ENCODE measurements at places on chromosomes 1 and 21. TPM values are rescaled to one million over a fixed set of nuclear protein-coding genes. Genes with fewer than 3 reads are reported as not detected.

DNA sequence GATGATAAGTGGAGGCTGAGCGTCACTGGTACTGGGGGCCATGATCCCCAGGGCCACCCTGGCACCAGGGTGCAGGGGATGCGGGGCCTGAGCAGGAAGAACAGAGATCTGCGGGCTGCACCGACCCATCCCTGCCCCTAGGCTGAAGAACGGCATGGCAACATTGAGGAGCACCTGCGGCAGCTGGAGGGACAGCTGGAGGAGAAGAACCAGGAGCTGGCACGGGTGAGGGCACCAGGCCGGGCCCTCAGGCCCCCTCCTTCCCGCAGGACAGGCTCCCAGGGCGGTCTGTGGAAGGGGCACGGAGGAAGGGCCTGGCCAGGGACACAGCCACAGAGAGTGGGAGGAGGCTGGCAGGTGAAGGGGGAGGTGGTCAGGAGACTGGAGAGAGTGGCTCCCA, 21.8 kb downstream of the PPFIA4 start:
- DNase-seq: no peak
- H3K36me3 ChIP-seq: no peaks in the 10 kb centered on the region
- no peak overlapping the region for H3K27ac ChIP-seq
- H3K4me1 ChIP-seq: no peaks in the 10 kb centered on the region
- H3K27me3 ChIP-seq: no peaks in the 10 kb centered on the region

- no peak overlapping the region for H3K4me3 ChIP-seq
- H3K27ac ChIP-seq: no peak overlapping the region
- H3K27me3 ChIP-seq: no peaks in the 10 kb centered on the region
- H3K4me1 ChIP-seq: peaks cover 6% of the 10 kb centered on the region
- DNase-seq: no peak
- no peaks in the 10 kb centered on the region for H3K36me3 ChIP-seq
These were observed 2.7 kb upstream of the CD58 start for GRCh38 chr1:116573431-116574095.

- no peaks in the 10 kb centered on the region for H3K36me3 ChIP-seq
- no peak overlapping the region for H3K4me3 ChIP-seq
- H3K27me3 ChIP-seq: peaks cover 4% of the 10 kb centered on the region
- H3K27ac ChIP-seq: no peak overlapping the region
These were observed 263.1 kb downstream of the GRIK3 start for GRCh38 chr1:36771240-36771639.

The OR2T35 gene
- not detected for total RNA-seq

GRCh38 chr1:213291526-213291925, 240.5 kb downstream of the RPS6KC1 start:
- H3K27ac ChIP-seq: no peak overlapping the region
- H3K4me3 ChIP-seq: no peak overlapping the region
- no peaks in the 10 kb centered on the region for H3K36me3 ChIP-seq
- no peak for DNase-seq
- no peaks in the 10 kb centered on the region for H3K4me1 ChIP-seq

The FALEC gene
- not detected for total RNA-seq

DNA sequence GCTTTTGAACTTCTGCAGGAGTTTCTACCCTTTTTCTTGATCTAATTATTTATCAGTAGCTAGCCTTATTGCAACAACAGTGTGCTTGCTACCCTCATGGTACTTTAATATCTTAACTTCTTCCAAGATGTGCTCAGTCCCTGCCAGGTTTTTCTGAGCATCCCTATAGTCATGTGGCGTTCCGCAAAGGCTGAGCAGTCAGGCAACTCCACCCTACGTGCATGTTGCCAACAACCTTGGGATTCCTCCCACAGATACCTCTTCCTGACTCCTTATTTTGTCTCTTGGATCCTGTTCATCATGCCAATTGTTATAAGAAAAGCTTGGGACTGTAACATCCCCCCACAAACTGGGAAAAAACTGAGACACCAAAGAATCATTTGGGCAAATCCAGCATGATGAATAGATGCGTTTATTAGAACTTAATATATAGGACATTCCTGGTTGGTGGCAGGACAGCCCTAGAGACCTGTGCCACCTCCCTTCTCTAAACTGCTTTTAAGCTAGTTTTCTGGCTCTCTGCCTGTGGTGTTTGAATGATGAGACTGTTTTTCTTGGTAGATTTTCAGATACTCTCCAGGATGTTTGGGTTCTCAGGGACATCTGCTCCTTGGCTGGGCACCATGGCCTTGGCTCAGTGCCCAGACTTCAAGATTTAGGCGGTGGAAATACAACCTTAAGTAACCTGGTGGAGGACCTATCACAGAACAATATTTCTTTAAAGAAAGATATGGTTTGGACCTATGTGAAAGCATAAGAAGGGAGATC, 27.1 kb upstream of the KCTD3 start:
- H3K27me3 ChIP-seq: no peaks in the 10 kb centered on the region
- peaks cover 5% of the 10 kb centered on the region for H3K4me1 ChIP-seq
- no peaks in the 10 kb centered on the region for H3K36me3 ChIP-seq
- H3K4me3 ChIP-seq: no peak overlapping the region
- peak; percentile 77 for DNase-seq
- H3K27ac ChIP-seq: no peak overlapping the region

DNA sequence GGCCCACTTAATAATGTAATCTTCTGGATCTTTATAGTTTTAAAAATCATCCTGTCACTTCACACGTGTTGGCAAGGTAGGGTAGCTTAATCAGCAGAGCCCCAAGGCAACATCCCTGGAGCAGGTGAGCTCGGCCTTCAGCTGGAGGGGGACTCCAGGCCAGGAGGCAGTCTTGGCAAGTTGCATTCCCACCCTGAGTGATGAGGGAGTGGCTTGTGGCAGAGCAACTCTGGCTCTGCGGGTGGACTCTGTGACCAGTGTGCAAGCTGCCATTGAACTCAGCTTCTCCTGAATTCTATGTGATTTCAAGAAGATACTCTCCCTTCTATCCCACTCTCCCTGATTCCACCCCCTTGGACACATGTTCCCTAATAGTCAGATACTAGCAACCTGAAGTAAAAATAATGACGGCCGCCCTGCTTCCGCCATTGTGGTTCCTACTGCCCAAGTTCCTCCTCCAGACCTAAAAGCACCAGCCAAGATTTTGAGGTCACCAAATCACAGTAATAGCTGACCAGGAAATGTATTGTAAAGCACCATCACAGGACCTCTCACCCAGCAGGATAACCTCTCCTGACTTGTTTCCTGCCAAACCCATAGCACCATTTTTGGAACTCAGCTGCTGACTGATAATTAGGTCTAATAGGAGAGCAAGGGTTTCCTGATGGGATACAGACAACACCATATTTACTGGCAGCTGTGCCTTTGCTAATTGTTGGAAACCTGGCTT, 11.5 kb upstream of the LYST start:
- no peaks in the 10 kb centered on the region for H3K36me3 ChIP-seq
- H3K27me3 ChIP-seq: no peaks in the 10 kb centered on the region
- no peak for DNase-seq
- no peak overlapping the region for H3K4me3 ChIP-seq

The KIF2C gene
- 1.2 TPM for total RNA-seq

DNA sequence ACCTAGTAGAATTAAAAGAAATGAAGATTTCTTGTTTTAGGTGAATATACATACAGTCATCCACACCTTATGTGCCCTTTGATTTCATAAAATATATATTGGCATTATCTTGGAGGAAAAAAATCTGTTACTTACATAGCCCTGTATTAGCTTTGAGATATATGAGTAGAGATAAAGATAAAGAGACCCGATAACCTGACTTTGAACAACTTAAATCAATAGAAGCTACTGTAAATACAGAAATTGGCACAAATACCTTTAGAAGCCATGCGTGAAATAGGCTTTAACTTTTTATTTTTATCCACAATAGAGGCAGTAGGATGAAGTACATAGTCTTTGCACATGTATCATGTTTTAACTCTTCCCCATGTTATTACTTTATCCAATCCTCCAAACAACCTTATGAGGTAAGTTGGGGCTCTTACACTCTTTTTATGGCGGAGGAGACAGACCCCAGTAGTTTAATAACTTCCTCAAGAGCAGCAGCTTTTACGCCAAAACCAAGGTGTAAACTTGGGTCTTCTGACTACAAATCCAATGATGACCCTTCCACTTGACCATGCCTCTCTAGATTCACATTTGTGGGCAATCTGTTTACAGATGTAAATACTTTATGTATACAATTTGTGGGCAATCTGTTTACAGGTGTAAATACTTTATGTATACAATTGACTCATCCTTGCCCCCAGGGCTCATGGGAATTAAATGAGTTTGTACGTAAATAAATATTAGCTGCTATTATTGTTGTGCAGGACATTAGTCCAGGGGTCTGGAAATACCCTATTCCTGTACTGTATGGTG, 2.1 kb downstream of the CD55 start:
- no peaks in the 10 kb centered on the region for H3K27me3 ChIP-seq
- H3K4me3 ChIP-seq: no peak overlapping the region
- H3K36me3 ChIP-seq: peaks cover 10% of the 10 kb centered on the region
- no peak overlapping the region for H3K27ac ChIP-seq
- no peaks in the 10 kb centered on the region for H3K4me1 ChIP-seq

DNA sequence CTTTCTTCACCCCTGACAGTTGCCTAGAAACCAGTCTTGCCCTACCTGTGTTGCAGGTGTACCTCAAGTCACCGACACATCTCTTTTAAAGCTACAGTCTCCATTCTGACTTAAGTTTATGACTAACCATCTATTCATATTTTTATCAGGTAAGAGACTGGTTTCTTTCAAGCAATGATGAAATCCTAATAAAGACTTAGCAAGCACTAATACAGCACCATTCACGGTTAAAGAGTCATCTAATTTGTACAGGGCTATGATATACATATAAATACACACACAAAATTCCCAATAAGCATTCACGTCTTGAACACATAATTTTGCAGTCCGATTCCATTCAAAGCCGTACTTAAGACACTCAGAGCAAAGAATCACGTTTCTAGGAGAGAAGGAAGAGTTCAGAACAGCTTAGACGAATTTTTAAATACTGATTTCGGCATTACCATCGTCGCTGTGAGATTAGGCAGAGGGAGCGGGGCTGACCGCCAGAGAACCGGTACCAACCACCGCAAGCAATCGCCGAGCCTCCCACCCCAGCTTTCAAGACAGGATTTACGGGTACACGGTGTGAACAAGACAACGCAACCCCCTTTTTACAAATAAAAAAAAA, 943 bp downstream of the ERRFI1 start:
- no peaks in the 10 kb centered on the region for H3K27me3 ChIP-seq
- H3K4me3 ChIP-seq: peak overlapping the region; percentile 98
- no peaks in the 10 kb centered on the region for H3K36me3 ChIP-seq
- peak; percentile 9 for DNase-seq
- H3K27ac ChIP-seq: peak overlapping the region; percentile 98

- H3K36me3 ChIP-seq: no peaks in the 10 kb centered on the region
- no peaks in the 10 kb centered on the region for H3K4me1 ChIP-seq
- H3K27ac ChIP-seq: no peak overlapping the region
- H3K4me3 ChIP-seq: no peak overlapping the region
- H3K27me3 ChIP-seq: no peaks in the 10 kb centered on the region
These were observed 168.2 kb upstream of the C1orf105 start for GRCh38 chr1:172252321-172252720.

DNA sequence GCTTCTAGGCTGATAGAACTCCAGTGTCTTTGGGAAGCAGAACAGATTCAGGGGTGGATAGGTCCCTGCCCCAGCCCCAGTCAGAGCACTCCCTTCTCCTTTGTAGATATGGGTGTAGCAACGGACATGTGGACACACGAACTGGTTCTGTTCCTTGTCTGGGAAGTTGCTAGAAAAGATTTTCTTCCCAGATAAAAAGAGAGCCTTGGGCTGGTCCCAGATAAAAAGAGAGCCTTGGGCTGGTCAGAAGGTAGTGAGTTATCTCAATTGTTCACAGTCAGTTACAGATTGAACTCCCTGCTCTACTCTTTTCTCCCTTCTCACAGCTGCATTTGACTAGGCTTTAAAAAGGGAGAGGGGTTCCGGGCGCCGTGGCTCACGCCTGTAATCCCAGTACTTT, 7.4 kb upstream of the EFNA1 start:
- H3K4me3 ChIP-seq: no peak overlapping the region
- no peak for DNase-seq
- H3K36me3 ChIP-seq: no peaks in the 10 kb centered on the region
- H3K4me1 ChIP-seq: peaks cover under 1% of the 10 kb centered on the region
- H3K27ac ChIP-seq: no peak overlapping the region

DNA sequence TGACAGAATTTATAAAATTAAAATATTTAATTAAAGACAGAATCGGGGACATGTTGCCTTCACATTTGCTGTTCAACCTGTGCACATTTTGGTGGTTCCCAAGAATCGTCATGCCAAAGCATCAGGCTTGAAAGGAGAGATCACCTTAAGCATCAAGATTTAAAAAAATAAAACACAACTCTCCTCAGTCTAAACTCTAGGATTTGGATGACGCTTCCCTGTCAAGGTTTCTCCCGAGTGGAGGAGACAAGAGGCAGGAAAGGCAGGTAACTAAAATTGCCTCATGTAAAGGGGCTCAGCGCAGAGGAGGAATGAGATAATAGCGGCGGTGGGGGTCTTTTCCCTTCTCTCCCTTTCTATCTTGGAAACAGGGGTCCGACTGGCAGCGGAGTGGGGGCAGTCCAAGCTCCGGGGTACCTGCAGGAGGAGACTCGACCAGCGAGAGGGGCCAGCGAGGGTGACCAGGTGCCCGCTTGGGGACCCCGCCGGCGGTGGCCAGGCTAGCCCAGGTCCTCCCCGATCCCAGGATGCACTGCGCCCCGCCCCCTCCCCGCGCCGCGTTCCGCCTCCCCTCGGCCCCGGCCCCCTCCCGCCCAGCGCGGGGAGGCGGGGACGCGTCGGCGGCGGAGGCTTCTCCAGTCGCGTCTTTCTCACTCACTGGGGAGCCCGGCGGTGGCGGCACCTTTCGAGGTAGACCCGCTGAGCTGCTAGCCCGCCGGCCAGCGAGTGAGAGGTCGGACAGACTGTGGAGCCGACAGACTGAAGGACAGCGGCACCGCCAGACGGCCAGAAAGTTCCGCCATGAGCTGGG, at the start of gene FNBP1L:
Gene FNBP1L, plus strand, starts transcription at position 638 of the 811 bp plus-strand sequence. Its CDS starts 164 bp downstream, at position 802.
- H3K4me3 ChIP-seq: peak within 1 kb of the TSS; percentile 57
- H3K36me3 ChIP-seq: no peaks in the 10 kb centered on the region
- H3K27me3 ChIP-seq: no peaks in the 10 kb centered on the region

The VAMP3 gene
- total RNA-seq: 731 TPM

DNA sequence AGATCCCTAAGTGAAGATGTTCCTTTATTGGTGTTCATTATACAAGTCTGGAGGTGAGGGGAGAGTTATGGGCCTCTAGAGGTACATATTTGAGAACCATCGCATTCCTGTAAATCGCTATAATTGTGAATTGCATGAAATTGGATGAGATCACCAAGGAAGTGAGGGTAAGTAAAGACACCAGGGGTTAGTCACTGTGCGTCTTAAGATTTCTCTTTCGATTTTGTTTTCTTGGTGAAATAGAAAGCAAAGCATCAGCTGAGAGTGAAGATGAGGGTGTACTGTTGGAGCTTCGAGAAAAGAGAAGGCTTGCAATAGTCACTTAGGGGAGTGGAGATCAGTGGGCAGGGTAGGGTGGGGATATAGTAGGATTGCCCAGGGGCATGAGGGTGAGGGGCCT, 82.1 kb downstream of the RAVER2 start:
- DNase-seq: no peak
- H3K4me3 ChIP-seq: no peak overlapping the region
- H3K27ac ChIP-seq: no peak overlapping the region
- H3K4me1 ChIP-seq: no peaks in the 10 kb centered on the region

- H3K27me3 ChIP-seq: no peaks in the 10 kb centered on the region
- H3K4me1 ChIP-seq: peaks cover 27% of the 10 kb centered on the region
- H3K27ac ChIP-seq: no peak overlapping the region
- no peak for DNase-seq
- H3K4me3 ChIP-seq: no peak overlapping the region
These were observed 106.6 kb upstream of the TMPRSS2 start for GRCh38 chr21:41614511-41614910.

The SSBP3 gene
- 23.0 TPM for total RNA-seq
